WTC11 (cell line): ENCODE measurements at places on chromosomes 1 and 21. TPM values are rescaled to one million over a fixed set of nuclear protein-coding genes. Genes with fewer than 3 reads are reported as not detected.

Gene HCN3
- 5.9 to 7.3 TPM (median 6.3 TPM) in 3 replicates for total RNA-seq

Gene C1orf116
- total RNA-seq = 2.3 to 2.7 TPM (median 2.4 TPM) in 3 replicates

Gene S100A1
- 1.3 to 2.0 TPM (median 1.7 TPM) in 3 replicates for total RNA-seq

DNA sequence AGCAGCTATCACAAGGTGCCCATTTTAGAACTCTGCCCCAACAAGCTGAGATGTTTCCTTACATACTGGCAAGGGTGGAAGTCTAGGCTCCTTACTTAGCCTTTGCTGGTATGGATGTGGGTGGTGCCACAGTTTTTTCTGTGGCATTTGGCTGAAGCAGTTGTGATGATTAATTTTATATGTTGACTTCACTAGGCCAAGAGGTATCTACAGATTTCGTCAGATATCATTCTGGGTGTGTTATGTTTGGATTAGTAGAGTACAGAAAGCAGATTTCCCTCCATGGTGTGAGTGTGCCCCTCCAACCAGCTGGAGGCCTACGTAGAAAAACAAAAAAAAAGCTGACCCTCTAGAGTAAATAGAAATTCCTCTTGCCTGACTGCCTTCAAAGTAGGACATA lies 317.0 kb downstream of the BARHL2 start:
- DNase-seq = no peak

GRCh38 chr1:21834094-21834493 lies 22.0 kb downstream of the LDLRAD2 start:
- no peak for DNase-seq
